ENCODE measurements at places on chromosomes 5 and 9.

DNA sequence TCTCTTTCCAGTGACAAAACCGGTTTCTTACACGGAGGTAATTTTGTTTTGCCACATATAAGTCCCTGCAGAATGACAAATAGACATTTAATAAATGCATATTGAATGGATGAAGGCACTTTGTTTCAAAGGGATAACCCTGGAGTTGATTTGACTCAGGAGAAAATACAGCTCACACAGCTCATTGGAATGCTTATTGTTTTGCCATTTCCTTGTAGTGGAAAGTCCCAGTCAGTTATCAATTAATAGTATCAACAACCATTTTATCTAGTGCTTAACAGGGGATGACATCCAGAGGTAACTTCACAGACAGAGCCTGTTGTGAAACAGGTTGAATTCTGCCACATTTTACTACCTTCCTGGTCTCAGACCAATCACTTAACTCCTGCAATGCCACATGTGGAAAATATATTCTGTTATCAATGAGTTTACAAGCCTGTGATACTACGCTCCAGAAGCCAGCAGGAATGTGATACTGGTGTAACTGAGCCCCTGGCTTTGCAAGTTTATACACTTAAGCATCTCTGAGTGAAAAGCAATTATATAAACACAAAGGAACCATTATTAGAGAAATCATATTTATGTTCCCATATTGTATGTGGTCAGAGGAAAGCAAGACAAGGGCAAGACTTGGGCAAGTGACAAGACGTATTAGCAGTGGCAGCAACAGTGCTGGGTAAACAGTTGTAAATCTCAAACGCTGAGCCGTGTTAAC, 123.1 kb upstream of the ANKRD55 start:
- DNase-seq: no peak

- no peak for DNase-seq
These were observed 4.5 kb downstream of the RNF208 start for GRCh38 chr9:137217276-137218211.

- no peak for DNase-seq
These were observed 347.3 kb upstream of the ZNF608 start for GRCh38 chr5:125093776-125094175.

DNA sequence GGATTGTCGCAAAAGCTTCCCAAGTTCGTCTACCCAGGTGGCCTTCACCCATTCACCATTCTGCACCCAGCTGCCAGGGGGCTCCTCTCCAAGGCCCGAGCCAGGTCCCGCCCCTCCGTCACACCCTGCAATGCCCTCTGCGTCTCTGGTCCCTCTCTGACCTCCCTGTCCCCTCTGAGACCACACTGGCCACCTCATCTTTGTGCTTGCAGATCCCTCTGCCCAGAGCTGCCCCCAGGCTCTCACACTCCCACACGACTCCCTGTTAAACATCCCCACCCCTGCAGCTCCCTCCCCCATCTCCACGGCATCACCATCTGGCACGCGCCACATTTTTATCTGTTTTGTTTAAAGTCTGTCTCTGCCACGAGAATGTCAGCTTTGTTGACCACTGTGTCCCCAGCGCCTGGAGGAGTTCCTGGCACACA, 243.6 kb downstream of the PBX3 start:
- DNase-seq: no peak

DNA sequence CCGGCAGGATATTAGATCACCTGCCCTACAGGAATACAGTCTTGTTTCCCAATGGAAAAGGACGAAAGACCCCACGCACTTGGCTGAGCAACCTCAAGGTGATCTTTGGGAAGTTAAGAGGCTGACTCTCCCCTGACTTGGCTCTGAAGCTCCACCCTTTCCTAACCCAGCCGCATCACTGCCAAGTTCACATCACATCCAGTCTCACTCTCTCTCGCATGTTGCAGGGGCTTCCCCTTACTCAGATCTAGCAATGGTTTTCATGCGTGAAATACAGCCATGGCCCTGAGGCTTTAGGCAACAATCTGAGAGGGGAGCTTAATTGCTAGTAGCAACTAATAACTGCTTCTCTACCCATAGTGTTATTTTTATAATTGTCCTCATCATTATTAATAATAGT, 211.6 kb downstream of the DOCK8 start:
- DNase-seq: no peak

DNA sequence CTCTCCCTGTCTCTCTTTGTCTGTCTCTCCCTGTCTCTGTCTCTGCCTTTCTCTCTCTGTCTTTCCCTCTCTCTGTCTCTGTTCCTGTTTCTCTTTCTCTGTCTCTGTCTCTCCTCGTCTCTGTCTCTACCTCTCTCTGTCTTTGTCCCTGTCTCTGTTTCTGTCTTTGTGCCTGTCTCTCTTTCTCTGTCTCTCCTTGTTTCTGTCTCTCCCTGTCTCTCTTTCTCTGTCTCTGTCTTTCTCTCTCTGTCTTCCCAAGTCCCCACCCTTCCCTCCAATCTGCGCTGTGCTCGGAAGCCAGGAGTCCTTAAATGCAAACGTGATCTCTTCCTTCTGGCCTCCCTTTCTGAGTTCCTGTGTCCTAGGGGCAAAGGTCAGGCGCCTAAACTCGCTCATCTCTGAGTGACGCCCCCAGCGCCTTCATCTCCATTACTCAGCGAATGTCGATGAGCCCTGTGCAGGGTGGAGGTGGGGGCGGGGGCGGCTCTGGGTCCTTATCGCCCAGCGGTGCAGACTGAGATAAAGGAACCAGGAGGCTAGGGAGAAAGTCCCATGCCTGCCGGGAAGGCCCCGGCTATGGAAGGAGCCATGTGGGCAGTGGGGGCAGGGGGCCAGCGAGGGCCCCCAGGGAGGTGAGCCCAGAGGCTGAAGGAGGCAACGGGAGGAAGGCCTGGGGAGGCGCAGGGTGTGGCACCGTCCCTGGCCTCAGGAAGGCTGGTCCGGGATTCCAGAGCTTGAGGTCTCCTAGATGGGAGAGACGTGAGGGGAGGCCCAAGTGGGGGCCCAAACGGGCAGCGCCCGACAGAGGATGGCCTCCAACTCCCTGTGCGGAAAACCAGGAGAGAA, 1.5 kb upstream of the SLC6A19 start:
- no peak for DNase-seq

DNA sequence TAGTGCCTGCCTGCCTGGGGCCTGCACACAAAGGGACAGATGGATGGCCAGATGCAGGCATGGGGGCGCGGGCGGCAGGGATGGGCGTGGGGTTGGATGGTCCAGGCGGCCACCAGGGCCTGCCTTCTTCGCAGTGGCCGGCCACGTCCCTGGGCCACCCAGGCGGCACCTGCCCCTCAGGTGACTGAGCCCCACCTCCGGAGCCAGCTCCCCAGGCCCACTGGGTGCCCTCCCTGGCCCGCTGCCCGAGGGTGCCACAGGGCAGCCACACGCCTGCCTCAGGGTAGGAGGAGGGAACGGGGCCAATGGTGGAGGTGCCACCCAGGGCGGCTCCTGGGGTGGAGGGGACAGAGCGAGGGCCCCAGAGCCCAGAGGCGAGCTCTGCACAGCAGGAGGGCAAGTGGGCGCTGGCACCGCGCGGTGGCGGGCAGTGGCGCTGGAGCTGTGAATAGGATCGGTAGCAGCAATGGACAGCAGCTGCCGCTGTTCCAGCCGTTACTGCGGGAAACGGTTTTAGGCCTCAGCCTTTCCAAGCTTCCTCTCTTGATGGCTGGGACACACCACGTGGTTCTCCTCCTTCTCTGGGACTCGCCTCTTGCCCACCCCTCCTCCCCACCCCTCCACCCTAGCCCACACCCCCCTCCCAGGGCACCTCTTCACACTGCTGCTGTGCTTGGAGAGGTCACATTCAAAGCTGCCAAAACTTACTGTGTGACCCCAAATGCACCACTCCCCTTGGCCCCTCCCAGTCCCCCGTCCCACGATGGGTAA, 19.1 kb downstream of the LHX3 start:
- no peak for DNase-seq

- DNase-seq: no peak
These were observed 13.5 kb upstream of the GRM6 start for GRCh38 chr5:179008667-179009066.

Data from ovary (tissue), 10 donors.